ENCODE measurements at places on chromosomes 7 and 10.

GRCh38 chr10:6669269-6669859 lies 89.3 kb upstream of the PRKCQ start:
- peaks cover 8% of the 10 kb centered on the region for H3K27me3 ChIP-seq
- no peak overlapping the region for H3K27ac ChIP-seq
- no peak for DNase-seq
- no peak overlapping the region for H3K4me3 ChIP-seq

DNA sequence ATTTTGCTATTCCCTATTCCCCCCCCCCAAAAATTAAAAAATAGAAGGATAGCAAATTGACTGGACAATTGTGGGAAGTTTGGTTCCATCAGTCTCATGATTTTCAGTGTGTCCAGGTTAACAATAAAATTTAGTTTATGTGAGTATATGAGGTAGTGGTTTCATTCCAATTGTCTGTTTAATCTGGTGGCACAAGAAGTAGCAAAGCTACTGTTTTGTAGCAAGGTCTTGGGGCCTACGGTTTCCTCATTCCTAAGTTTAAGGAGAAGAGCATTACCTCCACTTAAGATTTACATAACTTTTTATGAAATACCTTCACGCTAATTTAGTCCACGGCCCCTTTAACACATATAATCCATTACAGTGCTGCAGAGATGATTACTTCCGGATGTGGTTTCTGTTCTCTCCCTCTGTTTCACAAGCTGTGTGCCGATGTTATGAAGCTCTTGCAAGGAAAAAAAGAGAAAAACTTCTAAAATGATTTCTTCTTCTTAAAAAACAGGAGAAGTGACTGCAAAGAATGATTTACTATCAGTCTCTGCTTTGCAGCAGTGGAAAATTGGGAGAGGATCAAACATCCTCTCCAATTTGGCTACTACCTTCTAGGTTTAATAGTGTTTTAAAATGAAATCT lies 32.7 kb upstream of the NPVF start:
- H3K4me3 ChIP-seq = no peak overlapping the region
- H3K27me3 ChIP-seq = peaks cover 37% of the 10 kb centered on the region
- no peak for DNase-seq
- no peaks in the 10 kb centered on the region for H3K36me3 ChIP-seq

DNA sequence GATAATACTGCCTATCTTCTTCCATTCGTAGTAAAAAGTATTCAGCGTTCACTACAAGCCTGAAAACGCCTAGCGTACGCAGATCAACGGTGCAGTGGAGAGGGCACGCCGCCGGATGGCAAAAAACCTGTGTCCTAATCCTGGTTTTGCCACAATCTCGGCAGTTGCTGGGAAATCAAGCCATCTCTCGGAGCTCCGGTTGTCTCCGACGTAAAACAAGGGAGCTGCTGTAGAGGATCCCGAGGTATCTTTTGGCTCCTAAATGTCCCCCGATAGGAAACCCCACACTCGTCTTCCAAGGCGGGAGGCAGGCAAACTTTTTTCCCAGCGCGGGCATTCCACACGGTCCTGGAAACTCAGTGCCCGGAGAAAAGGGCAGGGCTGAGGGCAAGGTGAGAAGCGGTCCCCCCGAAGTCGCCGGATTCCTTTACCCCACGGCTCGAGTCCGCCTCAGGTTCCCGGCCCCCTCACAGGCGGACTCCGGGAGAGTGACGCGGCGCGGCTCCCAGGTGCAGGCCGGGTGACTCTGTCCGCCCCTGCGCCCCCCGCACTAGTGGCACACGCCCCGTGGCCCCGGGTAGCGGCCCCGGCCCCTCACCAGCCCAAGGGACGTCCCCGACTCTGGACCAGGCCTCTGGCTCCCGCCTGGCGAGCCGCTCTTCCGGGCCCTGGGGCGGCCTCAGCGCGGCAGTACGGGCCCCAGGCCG lies 649 bp downstream of the IDE start:
- peak overlapping the region; percentile 60 for H3K27ac ChIP-seq
- peaks cover 42% of the 10 kb centered on the region for H3K4me1 ChIP-seq
- peak overlapping the region; percentile 88 for H3K4me3 ChIP-seq
- peaks cover 5% of the 10 kb centered on the region for H3K36me3 ChIP-seq
- no peaks in the 10 kb centered on the region for H3K27me3 ChIP-seq

DNA sequence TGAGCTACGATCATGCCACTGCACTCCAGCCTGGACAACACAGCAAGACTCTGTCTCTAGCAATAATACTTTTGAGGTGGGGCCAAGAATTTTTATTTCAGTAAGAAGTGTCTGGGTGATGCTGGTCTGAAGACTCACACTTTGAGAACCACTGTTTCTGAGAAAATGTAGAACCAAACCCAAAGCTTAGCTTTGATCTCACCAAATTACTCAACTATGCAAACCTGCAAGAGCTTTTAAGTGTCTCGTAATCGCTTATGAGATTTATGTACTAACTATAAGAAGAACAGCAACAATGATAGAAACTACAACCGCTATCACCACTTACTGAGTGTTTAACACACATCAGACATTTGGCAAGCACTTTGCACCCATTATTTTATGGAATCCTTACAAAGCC lies 29.5 kb downstream of the APBB1IP start:
- peaks cover 90% of the 10 kb centered on the region for H3K4me1 ChIP-seq
- H3K36me3 ChIP-seq = peaks cover 45% of the 10 kb centered on the region
- no peaks in the 10 kb centered on the region for H3K27me3 ChIP-seq
- DNase-seq = no peak
- H3K27ac ChIP-seq = peak overlapping the region; percentile 70

- H3K36me3 ChIP-seq = no peaks in the 10 kb centered on the region
- peaks cover 65% of the 10 kb centered on the region for H3K4me1 ChIP-seq
- H3K27ac ChIP-seq = no peak overlapping the region
- H3K4me3 ChIP-seq = peak overlapping the region; percentile 88
- no peak for DNase-seq
Measured at GRCh38 chr10:6145166-6145987, 56.5 kb downstream of the RBM17 start.

- H3K27ac ChIP-seq = no peak overlapping the region
- H3K36me3 ChIP-seq = peaks cover 40% of the 10 kb centered on the region
- DNase-seq = no peak
- H3K4me3 ChIP-seq = no peak overlapping the region
Measured at GRCh38 chr7:140694592-140694991, 1.9 kb upstream of the NDUFB2 start.

DNA sequence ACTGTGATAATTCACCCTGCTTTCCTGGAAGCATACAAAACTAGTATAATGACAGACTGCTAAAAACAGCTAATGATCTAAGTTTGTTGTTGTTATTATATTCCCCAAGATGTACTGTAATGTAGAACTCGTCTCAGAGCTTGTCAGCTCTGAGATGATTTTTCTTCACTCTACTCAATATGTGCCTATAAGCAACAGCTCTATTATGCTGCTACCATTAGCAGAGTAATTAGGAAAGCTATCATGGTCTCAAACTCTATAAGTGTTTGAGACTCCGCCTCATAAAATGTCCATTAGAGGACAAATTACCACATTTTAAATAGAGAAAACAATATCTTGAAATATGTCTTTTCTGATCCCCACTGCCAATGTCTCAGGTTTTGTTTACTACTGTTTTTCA lies 476.5 kb upstream of the PCDH15 start:
- H3K4me3 ChIP-seq = no peak overlapping the region
- H3K4me1 ChIP-seq = no peaks in the 10 kb centered on the region
- H3K27ac ChIP-seq = no peak overlapping the region
- H3K36me3 ChIP-seq = no peaks in the 10 kb centered on the region

- H3K4me3 ChIP-seq = no peak overlapping the region
- DNase-seq = no peak
- H3K36me3 ChIP-seq = no peaks in the 10 kb centered on the region
Measured at GRCh38 chr7:15463801-15464666, 97.8 kb downstream of the AGMO start.

- H3K4me1 ChIP-seq = no peaks in the 10 kb centered on the region
- no peaks in the 10 kb centered on the region for H3K36me3 ChIP-seq
- no peak overlapping the region for H3K4me3 ChIP-seq
- H3K27me3 ChIP-seq = no peaks in the 10 kb centered on the region
- no peak overlapping the region for H3K27ac ChIP-seq
Measured at GRCh38 chr7:85602196-85602595, 415.3 kb upstream of the SEMA3D start.

DNA sequence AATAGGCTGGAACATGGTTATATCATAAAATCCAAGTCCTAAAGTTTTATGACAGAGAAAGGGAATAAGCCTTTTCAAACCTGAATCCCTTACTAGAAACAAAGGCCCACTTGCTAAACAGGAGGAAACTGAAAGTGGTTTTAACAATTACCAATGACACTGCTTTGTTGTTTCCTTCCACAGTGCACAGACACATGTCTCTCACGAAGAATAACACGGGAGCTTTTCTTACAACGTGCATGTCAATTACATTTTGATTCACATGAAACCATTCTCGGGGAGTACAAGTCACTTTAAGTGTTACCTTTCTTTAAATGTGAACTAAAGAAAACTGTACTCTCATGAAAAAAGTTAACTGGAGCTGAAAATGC lies 1.4 kb downstream of the MRPS33 start:
- peak overlapping the region; percentile 100 for H3K27ac ChIP-seq
- peaks cover 8% of the 10 kb centered on the region for H3K27me3 ChIP-seq
- H3K4me1 ChIP-seq = peaks cover 20% of the 10 kb centered on the region

- no peaks in the 10 kb centered on the region for H3K36me3 ChIP-seq
- no peaks in the 10 kb centered on the region for H3K27me3 ChIP-seq
- H3K4me3 ChIP-seq = peak overlapping the region; percentile 39
- peaks cover 82% of the 10 kb centered on the region for H3K4me1 ChIP-seq
- H3K27ac ChIP-seq = peak overlapping the region; percentile 16
- no peak for DNase-seq
Measured at GRCh38 chr10:35372329-35372728, 36.0 kb downstream of the CCNY start.

- H3K27ac ChIP-seq = no peak overlapping the region
- no peaks in the 10 kb centered on the region for H3K4me1 ChIP-seq
- no peaks in the 10 kb centered on the region for H3K27me3 ChIP-seq
- no peaks in the 10 kb centered on the region for H3K36me3 ChIP-seq
- H3K4me3 ChIP-seq = no peak overlapping the region
Measured at GRCh38 chr7:46283852-46284251, 362.8 kb upstream of the IGFBP3 start.

DNA sequence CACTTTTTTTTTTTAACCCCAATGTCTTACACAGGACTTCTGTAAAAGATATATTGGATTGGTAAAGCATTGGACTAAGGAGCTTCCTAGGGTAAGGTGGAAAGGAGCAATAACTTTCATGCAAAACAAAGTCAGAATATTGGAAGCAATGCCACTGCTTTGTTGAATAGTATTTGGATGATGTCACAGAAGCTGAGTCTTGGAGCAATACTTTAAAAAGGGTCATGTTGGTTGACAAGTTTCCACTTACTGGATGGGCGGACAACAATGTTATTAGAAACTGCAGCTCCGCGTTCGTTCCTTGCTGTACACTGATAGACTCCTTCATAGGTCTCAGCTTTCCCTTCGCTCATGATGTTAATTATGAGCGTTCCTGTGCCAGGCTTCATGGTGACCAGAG lies 101.9 kb upstream of the LAMB4 start:
- no peak for DNase-seq
- peaks cover 3% of the 10 kb centered on the region for H3K27me3 ChIP-seq
- H3K27ac ChIP-seq = no peak overlapping the region
- no peaks in the 10 kb centered on the region for H3K36me3 ChIP-seq

DNA sequence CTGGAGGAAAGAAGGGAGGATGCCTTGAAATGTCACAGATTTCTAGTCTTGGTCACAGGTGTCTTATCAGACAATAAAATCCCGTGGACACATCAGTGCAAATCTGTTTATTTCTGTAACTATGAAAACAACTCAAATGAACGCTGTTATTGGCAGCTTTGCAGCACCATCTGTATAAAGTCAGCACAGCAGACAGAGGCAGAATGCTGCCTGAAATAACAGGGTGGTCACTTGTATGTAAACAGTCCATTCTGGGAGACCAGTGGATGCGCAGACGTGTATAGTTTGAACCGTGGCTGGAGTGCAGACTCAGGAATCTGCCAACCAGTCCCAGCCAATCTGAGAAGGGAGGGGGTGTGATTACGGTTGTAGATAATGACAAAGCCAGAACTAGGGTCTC lies 54.8 kb downstream of the SEC23IP start:
- H3K4me1 ChIP-seq = no peaks in the 10 kb centered on the region
- no peak overlapping the region for H3K4me3 ChIP-seq
- no peak overlapping the region for H3K27ac ChIP-seq
- no peak for DNase-seq
- H3K36me3 ChIP-seq = peaks cover 22% of the 10 kb centered on the region

DNA sequence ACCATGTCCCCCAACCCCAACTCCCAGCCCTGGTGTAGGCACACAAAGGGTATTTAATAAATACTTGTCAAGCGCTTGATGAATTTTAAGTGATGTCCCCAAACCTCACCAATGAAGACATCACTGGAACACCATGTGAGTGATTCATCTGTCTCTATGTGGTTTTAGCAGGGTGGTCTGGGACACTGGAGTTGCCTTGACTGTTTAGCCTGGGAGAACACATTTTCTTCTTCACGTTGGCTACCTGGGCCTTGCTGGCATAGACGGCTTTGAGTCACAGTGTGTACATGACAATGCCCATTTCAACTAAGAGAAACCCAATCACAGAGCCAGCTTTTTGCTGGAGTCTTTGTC lies 24.8 kb upstream of the SHH start:
- peaks cover 5% of the 10 kb centered on the region for H3K27me3 ChIP-seq
- H3K36me3 ChIP-seq = no peaks in the 10 kb centered on the region
- H3K4me1 ChIP-seq = no peaks in the 10 kb centered on the region

- H3K4me3 ChIP-seq = peak overlapping the region; percentile 96
- H3K36me3 ChIP-seq = peaks cover 16% of the 10 kb centered on the region
- peaks cover 34% of the 10 kb centered on the region for H3K4me1 ChIP-seq
- peak overlapping the region; percentile 98 for H3K27ac ChIP-seq
- no peak for DNase-seq
Measured at GRCh38 chr10:31317652-31318381, 1.2 kb upstream of the ZEB1 start.

GRCh38 chr10:98915911-98916310 lies 319.7 kb downstream of the HPSE2 start:
- H3K4me1 ChIP-seq = no peaks in the 10 kb centered on the region
- no peak overlapping the region for H3K4me3 ChIP-seq
- H3K27ac ChIP-seq = no peak overlapping the region

- H3K27ac ChIP-seq = no peak overlapping the region
- no peak for DNase-seq
- no peak overlapping the region for H3K4me3 ChIP-seq
- H3K27me3 ChIP-seq = no peaks in the 10 kb centered on the region
- H3K36me3 ChIP-seq = no peaks in the 10 kb centered on the region
Measured at GRCh38 chr10:68095153-68095552, 14.1 kb upstream of the MYPN start.

Data from activated B cell treated with CpG ODN at 0.5 μM for 24 hours (primary cell).